SW 1271 (cell line): ENCODE measurements at places on chromosomes 3 and 15.
A peak's percentile ranks its signal among the peaks of the same experiment; 100 is the strongest.

- DNase-seq, result no peak
Observed at GRCh38 chr3:33006571-33007286, 55.3 kb downstream of the CCR4 start.

- DNase-seq, result no peak
Observed at GRCh38 chr3:113714702-113715101, 18.3 kb upstream of the USF3 start.

DNA sequence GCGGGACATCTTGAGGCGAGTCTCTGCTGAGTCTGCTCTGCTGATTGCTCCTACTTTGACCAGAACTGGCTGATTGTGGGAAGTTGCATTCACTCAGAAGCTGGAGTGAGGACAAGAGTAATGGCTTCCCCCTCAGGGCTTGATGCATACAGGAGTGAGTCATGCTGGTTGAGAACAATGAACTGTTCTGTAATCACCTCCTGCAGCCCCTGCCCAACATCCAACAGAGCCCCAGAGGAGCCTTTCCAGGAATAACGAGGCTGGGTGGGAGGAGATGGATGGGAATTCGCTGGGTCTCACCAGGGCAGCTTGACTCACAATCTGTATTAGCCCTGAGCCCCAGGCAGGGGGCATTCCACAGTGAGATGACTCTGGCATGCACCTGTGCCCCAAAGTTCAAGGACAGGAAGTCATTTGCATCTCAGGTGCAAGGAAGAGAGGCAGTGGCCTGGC, 85.0 kb downstream of the RAB11A start:
- DNase-seq, result no peak

DNA sequence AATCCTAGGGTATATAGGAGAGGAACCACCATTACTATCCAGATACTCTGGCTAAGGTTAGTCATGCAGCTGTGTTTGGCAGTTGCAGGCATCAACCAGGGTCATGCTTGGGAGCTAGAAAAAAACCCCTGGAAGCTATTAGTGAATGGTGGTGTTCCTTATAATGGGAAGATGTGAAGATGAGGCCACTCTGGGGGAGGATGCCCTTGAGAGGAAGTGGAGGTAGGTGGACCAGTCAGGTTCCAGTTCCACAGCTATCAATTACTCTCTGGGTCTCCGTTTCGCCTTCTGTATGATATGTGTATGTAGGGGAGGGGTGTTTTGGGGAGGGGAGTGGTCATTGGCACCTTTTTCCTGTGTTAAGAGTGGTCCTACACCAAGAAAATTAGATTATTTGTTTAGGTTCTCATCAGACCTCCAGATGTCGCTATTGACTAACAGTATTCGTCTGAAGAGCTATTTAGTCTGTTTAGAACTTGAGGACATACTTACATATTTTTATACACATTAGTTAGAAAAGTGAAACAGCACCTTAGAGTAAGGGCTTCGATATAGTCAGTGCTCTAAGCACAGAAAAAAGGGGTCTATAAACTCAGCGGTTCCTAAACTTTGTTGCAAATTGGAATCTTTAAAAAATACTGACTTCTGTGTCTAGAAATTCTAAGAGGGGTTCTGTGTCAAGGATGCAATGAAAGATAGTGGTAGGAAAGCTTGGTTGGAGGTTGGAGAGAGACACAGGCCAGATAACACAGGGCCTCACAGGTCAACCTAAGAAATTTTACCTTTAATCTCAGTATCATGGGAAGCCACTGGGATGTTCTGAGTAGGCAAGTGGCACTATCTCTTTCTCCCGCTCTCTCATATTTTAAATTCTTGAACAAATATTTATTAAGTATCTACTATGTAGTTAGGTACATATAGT, 9.1 kb upstream of the HPS3 start:
- peak; percentile 22 for DNase-seq

DNA sequence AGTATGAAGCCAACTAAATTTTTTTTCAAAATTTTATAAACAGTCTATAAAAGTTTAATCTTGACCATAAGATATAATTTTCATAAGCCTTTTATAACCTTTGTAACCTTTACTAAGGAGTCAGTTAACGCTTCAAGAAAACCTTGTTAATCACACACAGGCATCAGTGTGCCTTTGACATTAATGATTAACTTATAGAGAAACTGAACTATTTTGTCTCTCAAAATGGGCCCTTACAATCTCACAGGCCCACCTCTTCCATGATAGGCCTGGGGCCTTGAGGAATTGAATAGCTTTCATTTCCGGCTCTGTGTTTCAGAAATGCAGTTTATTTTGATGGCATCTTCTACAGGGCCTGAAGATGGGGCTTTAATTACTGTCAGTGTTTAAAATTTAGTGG, 70.1 kb downstream of the CD200 start:
- DNase-seq, result no peak

- DNase-seq, result no peak
Observed at GRCh38 chr15:29904757-29905417, 82.6 kb upstream of the TJP1 start.

DNA sequence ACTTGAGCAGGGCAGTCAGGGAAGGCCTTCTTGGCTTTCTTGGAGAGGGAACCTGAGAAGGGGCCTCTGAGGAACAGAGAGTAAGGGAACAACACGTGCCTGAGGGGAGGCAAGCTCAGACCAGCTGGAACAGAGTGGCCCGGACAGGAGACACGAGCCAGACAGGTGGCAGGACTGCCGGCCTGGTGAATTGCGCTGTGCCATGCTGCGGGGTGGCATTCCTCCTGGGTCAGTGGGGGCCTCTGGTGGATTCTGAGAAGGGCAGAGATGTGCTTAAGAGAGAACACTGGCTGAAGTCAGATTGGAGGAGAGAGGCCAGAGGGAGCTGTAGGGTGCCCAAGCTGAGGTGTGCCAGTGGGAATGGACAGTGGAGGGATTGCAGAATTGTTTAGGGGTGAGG, 4.9 kb downstream of the CHAC1 start:
- DNase-seq, result no peak

GRCh38 chr15:91480426-91480825, 373.1 kb upstream of the SLCO3A1 start:
- DNase-seq, result no peak

DNA sequence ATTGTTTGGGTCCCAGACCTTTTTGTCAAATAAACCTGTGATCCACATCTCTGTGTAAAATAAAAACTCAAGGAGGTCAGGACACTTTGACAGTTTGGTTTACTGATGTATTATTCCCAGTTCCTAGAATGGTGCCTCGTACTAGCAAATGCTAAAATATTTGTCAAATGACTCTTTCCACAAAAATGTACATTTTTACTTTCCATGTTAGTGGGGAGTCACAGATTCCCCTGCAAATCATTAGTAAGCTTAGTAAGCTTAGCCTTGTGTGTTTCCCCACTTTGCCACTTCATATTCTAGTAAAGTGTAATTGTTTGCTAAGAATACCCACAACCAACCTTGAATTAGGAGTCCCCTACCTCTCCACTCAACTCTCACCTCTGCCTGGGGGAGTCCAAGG, 2.4 kb upstream of the MAGI1 start:
- DNase-seq, result no peak

DNA sequence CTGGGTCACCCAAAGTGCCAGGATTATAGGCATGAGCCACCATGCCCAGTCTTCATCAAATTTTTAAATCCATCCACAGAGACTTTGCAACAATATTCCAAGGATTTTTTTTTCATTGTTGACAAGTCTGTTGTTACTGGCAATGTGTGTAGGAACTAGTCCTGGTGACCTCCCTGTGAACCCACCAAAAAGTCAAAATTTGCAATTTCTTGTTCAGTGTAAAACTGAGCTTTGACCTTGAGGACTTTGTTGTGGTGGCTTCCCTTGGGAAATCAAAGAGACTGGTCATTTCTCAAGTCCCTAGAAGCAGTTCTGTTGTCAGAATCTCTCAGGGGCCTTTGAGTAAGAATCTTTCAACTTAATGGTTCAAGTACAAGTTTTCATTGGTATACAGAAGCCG, 36.9 kb upstream of the COL8A1 start:
- no peak for DNase-seq

GRCh38 chr3:87414271-87414670, 137.9 kb upstream of the POU1F1 start:
- no peak for DNase-seq

GRCh38 chr3:190404715-190405114, 16.8 kb downstream of the CLDN16 start:
- no peak for DNase-seq

GRCh38 chr3:167736264-167736787, 805 bp downstream of the SERPINI1 start:
- DNase-seq, result no peak

DNA sequence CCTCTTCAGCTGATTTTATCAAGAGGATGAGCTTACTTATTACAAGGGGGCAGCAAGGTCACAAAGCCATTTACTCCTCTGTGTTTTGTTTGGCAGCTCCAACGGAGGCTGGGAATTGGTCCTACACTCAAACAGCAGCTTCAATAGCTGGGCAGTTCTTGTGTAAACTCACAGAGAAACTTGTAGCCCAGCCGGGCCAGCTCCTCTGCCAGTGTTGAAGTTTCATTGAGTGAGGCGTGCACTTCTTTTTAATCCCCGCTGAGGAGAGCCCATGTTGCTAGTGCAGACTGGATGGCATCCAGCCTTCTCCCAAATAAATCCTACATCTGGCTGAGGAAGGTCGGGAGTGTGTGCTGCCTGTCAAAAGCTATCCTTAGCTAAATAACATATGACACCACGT, 59.5 kb downstream of the BFSP2 start:
- no peak for DNase-seq

DNA sequence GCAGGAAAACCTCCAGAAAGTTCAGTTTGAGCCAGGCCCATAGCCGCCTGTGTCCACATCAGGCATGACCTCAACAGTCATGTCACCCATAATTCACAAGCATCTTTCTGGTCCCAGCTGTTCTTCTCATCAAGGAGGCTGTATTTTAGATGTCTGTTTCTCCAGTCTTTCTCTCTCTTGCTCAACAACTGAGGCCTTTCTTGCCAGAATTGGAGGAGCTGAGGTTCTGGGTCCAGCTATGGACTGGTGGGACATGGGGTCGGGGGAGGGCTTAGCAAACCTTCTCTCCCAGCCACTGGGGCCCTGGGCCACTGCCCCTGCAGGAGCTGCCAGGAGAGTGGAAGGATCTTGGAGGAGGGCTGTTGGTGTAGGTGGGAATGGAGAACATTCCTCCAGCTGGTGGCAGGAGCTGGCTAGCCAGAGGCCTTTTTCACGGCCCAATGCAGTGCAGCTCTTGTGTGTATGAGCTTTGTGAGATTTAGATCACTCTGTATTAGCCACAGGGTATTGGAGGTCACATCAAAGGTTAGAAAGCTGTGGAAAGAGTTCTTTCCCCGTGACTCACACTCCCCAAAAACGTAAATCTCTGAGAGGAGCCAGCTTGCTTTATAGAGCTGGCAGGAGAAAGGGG, 23.5 kb downstream of the MAGEF1 start:
- DNase-seq, result no peak

DNA sequence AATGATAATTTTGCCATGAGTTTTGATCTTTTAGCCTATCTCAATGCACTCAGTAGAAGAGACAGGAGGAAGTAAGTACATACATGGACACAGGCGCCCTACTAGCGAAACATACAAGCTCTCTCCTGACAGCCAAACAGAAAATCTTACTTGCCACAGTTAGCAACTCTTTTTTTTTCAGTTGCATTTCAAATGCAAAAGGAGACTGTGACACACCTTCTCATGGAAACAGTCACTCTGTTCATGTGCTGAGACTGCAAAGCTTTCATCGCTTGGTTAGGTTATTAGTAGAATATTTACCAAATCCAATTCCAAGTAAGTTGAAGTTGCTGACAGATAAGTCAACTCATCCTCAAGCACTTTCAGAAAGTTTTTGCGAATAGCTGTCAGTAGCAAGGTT, 223.3 kb downstream of the FOXP1 start:
- DNase-seq, result no peak

DNA sequence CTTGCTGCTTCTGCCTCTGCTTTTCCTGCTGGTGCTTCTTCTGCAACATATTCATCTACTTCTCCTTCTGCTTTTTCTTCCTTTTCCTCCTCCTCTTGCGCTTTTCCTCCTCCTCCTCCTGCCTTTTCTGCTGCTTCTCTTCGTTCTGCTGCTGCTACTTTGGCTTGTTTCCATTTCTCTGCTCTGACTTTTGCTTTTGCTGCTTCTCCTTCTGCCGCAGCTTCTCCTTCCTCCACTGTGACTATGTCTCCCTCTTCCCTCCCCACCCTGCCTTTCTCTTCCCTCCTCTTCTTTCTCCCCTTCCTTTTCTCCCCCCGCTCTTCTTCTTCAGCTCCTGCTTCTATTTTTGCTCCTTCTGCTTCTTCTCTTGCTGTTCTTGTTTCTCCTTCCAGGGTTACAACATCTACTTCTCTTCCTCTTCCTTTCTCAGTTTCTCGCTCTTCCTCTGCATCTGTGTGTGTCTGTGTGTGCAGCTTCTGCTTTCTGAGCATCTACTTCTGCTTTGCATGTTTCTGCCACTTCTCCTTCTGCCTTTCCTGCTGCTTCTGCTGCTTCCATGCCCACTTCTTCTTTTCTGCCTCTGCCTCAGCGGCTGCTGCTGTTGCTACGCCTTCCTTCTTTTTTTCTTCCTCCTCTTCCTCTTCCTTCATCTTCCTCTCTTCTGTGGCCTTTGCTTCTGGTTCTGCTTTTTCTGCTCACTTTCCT, 51.4 kb downstream of the FAM43A start:
- DNase-seq, result no peak

DNA sequence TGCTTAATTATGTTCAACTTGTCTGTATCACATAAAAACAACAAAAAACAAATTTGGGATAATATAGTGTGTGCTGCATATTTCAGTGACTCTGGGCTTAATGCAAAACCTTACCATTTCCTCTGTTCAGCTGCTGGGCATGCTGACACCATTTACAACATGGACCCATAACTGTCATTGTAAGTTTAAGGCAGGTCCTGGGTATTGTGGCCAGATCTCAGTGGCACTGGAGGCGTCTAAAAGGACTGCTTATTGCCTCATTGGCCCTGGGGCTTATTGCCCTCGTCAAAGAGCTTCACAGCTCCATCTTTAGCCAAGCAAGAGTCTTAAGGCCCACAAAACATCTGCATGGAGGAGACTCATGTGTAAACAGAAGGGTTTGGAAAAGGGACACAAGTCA, 390.2 kb downstream of the NR2F2 start:
- DNase-seq, result no peak

GRCh38 chr3:140466535-140466934, 211.3 kb upstream of the TRIM42 start:
- DNase-seq, result no peak

GRCh38 chr3:9069971-9070370, 106.7 kb upstream of the RAD18 start:
- no peak for DNase-seq

DNA sequence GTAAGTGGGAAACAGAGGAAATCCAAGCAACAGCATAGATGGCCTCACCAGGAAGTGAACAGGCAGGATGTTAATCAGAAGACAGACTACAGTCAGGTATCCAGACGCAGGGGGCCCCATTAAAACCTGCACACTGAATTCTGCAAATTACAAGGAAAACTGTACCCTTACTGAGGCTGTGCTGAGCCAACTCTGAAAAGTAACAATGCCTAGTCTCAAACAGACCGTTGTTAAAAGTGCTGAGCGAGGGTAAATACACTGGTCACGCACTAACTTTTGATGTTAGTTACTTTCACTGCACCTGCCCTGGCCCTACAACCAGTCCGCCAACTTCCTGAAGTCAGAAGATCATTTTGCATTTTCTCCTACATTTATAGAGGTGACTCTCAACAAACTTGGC, 1.0 kb downstream of the TAMM41 start:
- DNase-seq, result no peak

GRCh38 chr3:115783938-115784738, 160.8 kb downstream of the GAP43 start:
- peak; percentile 88 for DNase-seq

- no peak for DNase-seq
Observed at GRCh38 chr3:39410893-39411292, 4.4 kb downstream of the RPSA start.
